T1000 (cell line): ENCODE measurements at places on chromosomes 4 and X.

GRCh38 chr4:155248002-155248896 lies 39.8 kb downstream of the NPY2R start:
- DNase-seq: no peak

GRCh38 chrX:31590581-31591114 lies 518.8 kb upstream of the FTHL17 start:
- DNase-seq: no peak

- no peak for DNase-seq
Measured at GRCh38 chr4:17427991-17428390, 83.9 kb downstream of the QDPR start.

GRCh38 chr4:147510962-147511668 lies 30.2 kb downstream of the EDNRA start:
- no peak for DNase-seq

- DNase-seq: no peak
Measured at GRCh38 chr4:77006753-77007353, 57.3 kb downstream of the SEPTIN11 start.

DNA sequence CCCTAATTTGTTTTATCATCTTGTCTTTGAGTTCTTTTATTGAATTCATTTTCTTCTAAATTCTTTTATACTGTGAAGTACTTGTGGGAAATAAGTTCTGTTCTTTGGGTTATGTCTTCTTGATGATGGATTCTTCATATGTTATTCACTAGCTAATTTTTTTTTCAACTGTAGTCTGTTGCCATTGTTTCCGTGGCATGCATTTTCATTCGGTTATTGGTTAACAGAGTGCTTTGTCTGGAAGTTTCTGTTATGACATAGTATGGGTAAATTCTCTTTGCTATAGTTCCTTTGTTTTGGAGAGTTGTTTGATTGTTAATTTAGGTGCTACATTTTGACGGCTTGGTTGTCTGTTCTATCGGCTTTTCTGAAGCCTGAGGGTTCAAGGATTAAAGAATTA lies 184.9 kb upstream of the AADAT start:
- DNase-seq: no peak

DNA sequence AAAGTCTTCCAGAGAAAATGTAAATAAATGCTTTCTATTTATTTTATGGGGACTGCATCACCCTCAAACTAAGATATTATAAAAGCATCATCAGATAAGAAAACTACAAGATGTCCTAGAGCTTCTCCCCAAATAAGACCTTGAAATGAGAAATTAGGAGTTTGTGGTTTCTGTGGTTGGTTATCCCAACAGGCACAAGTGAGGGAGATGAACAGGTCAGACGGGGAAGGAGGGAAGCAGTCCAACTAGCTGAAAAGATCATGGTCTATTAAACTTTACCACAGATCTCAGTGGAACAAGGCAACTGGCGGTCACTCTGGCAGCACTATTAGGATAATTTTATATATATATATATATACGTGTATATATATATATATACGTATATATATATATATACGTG lies 319.3 kb upstream of the GRID2 start:
- DNase-seq: no peak

- DNase-seq: no peak
Measured at GRCh38 chr4:148114436-148114835, 327.8 kb downstream of the NR3C2 start.

- DNase-seq: no peak
Measured at GRCh38 chrX:39577206-39577984, 520.4 kb downstream of the BCOR start.

DNA sequence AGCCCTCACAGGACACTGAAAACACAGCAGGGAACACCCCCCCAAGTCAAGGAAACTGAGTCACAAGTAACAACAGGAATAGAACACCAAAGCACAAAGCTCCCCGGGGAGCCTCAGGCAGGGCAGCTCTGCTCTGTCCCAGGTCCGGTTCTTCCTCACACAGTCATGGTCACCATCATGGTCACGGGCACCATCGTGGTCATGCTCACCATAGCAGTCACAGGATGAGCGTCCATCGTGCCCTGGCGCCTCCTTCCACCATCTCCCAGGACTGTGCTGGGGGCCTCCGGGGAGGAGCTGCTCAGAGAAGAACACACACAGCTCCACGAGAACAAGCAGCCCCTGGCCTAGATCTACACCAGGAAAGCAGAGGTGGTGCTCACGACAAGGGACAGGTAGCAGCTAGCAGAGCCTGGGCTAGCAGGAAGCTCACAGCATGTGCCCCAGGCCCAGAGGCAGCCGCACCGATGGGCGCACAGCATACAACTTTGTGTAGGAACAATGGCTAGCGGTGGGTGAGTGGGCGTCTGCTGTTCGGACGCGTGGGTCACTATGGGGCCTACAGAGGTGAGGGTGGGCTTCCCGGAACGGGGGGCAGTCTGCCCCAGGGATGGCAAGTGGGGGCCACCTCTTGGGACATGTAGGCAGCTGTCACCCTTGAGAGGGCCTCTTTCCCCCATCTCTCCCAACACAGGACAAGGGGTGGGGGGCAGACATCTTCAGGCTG lies 3.4 kb downstream of the PNMA6F start:
- DNase-seq: no peak

DNA sequence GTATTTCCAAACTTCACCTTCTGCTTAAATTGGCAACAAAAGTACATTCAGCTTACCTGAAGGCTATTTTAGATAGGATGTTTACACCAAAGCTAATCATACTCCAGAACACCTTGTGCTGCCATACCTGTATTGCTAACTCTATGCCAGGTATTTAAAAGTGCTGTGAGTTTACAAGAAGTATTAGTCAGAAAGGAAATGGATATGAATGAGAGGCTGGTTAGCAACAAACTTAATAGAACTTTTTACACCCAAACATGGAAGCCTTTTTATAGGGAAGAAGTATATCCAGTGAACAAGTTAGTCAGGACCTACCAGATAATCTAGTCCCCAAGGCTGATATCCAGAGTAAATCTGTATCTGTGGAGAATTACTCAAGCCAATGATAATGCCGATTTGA lies 131.2 kb upstream of the SPRY1 start:
- no peak for DNase-seq

DNA sequence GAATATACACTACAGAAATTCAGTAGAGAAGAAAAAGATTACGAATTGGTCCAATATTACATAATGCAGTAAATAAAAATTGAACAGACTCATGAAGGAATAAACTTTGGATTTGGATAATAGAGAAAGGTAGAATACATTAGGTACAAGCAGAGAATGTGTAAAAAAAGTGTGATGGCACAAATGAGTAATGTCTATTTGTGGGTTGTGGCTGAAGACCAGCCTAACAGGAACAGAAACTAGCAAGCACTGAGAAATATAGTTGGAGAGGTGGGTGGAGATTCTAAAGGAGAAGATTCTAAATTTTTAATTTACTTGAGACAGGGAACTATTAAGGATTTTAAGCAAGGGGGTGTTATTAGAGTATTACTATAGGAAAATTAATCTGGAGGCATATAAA lies 15.2 kb upstream of the CLOCK start:
- DNase-seq: no peak

GRCh38 chrX:5646818-5647217 lies 581.8 kb downstream of the NLGN4X start:
- DNase-seq: no peak

DNA sequence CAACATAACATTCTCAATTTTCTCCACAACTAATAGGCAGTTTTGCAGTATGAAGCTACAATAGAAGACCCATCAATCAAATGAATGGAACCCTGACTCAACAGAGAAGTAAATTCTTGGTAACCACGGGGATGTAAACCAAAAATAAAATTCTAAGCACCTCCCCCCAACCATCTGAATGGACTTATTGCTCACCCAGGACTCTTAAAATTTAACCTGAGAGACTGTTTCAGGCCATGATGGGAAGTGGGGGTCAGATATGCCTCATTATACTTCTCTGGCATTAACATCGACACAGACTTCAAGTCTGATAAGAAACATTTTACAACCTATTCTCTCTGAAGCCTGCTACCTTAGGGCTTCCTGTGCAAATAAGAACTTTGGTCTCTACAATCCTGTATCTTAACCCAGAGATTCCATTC lies 620.9 kb downstream of the TLL1 start:
- DNase-seq: no peak

DNA sequence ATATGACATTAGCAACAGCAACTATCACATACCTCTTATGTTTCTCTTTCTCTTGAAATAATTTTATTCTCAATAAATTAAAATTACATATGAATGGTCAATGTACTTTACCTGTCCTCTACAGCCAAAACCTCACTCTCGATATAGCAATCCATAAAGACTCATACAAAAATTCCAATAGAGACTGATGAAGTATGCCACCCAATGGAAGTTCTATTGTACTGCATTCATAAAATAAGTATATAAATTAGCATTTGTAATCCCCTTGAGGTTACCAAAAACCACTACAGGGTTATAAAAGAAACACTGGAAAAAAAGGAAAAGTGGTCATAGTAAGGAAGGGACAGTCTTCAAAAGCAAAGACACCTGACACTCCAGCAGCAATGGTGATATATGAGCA lies 32.8 kb downstream of the CLDN2 start:
- no peak for DNase-seq

GRCh38 chrX:132592880-132593279 lies 104.0 kb upstream of the MBNL3 start:
- DNase-seq: no peak

GRCh38 chrX:72395237-72395636 lies 89.5 kb upstream of the CITED1 start:
- no peak for DNase-seq

GRCh38 chrX:124401696-124402095 lies 55.3 kb downstream of the SH2D1A start:
- no peak for DNase-seq

GRCh38 chr4:89997171-89997704 lies 102.6 kb downstream of the MMRN1 start:
- DNase-seq: no peak

- DNase-seq: no peak
Measured at GRCh38 chr4:8374851-8375649, 65.5 kb downstream of the ACOX3 start.

GRCh38 chrX:10597871-10598270 lies 22.5 kb downstream of the MID1 start:
- no peak for DNase-seq

GRCh38 chr4:5118994-5119835 lies 67.9 kb downstream of the STK32B start:
- DNase-seq: no peak

- DNase-seq: no peak
Measured at GRCh38 chr4:16238327-16238726, 12.1 kb upstream of the TAPT1 start.

- no peak for DNase-seq
Measured at GRCh38 chr4:184282251-184282713, 64.6 kb upstream of the ENPP6 start.

DNA sequence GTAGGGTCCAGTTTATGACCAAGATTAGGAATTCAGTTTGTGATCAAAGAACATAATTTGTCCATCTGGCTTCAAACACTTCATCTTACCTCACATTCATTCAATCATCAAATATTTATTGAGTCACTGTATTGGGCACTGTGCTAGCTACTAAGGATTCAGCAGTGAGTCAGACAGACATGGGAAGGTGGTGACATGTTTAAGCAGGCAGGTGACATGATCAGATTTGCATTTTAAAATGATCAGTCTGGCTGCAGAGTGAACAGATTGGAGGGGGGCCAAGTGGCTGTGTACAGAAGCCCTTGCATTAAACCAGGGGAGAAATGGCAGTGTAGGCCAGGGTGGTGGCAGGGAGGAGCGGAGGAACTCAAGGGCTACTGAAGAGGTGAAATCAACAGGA lies 25.1 kb upstream of the APLN start:
- no peak for DNase-seq

DNA sequence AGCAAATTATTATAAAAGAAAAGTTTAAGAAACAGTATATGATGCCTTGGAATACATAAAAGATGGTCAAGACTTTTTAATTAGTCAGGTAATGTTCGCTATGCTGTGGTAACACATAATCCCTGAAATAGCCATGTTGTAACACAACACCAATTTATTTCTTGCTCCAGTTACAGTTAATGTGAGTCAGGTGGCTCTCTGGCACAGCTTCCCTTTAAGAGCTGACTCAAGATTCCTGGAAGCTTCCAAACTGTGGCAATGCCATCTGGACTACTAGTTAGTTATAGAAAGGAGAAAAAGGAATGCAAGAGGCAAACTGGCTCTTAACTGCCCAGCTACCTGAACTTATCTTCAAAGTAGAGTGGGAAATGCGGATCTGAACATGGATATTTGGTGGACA lies 210.5 kb downstream of the CHM start:
- DNase-seq: no peak

DNA sequence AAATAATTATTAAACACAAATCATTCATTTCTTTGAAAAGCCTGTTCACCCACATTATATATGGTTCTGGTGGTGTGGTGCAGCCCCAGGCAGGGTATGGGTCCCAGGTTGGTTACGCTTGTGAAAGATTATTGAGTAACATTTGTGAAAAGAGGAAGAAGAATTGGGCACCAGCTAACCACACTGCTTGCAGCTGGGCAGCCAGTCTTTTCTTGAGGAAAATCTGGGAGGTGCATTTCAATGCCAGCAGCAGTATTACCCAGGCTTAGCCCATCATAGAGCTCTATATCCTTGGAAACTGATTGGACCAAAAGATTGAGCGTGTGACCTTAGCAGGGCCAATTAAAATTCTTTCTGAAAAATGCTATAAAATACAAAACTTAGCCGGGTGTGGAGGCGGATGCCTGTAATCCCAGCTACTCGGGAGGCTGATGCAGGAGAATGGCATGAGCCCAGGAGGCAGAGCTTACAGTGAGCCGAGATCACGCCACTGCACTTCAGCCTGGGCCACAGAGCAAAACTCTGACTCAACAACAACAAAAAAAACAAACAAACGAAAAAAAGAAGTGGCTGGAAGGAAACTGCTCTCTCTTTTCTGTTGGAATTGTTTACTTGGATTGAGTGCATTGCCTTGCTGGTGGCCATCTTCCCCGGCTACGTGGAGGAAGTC lies 9.7 kb upstream of the PLAC8 start:
- no peak for DNase-seq

GRCh38 chr4:3290476-3290875 lies 2.3 kb upstream of the RGS12 start:
- DNase-seq: no peak

DNA sequence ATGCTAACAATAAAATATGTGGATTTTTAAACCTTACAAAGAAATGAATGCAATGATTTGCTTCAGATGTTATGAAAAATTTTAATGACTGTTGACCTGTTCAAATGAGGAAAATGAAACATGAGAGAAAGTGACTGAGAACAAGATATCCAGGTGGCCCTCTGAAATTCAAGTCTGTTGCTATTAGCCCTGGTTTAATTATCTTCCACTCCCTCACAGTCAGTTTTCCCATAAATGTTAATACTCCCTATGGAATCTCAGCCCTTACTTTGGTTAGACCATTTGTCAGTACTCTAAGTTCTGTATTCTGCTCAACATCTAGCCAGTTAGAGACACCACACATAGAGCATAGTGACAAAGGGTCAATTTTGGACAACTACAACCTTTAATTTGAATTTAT lies 327.8 kb downstream of the PDGFC start:
- DNase-seq: no peak

- no peak for DNase-seq
Measured at GRCh38 chrX:23952984-23953907, 45.4 kb downstream of the CXorf58 start.
